Central memory CD4-positive, alpha-beta T cell (primary cell): ENCODE measurements at places on chromosomes 13 and 19.

- DNase-seq: no peak
Observed at GRCh38 chr19:17137417-17137816, 61.8 kb downstream of the MYO9B start.

DNA sequence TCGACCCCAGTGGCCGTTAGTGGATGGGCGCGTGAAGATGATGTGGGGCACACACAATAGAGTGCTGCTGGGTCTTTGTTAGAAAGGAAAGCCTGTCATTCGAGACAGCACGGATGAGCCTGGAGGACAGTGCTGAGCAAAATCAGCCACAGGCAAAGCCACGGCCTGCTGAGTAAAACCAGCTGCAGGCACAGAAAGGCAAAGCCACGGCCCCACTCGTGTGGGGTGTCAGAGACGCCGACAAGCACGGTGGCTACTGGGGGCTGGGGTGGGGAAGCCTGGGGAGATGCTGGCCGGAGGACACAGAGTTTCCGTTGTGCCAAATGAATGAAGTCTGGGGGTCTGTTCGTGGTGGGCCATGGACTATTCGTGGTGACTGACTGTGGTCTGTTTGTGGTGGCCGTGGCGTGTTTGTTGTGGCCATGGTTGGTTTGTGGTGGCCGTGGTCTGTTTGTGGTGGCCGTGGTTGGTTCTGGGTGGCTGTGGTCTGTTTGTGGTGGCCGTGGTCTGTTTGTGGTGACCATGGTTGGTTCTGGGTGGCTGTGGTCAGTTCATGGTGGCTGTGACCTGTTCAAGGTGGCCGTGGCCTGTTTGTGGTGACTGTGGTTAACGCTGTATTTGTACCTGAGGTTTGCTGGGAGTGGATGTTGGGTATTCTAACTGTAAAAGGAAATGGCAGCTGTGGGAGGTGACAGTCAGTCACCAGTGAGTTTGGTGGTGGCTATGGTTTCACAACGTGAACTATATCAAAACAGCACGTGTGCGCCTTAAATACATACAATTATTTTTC, 36.3 kb downstream of the MCF2L start:
- DNase-seq: peak; percentile 13

DNA sequence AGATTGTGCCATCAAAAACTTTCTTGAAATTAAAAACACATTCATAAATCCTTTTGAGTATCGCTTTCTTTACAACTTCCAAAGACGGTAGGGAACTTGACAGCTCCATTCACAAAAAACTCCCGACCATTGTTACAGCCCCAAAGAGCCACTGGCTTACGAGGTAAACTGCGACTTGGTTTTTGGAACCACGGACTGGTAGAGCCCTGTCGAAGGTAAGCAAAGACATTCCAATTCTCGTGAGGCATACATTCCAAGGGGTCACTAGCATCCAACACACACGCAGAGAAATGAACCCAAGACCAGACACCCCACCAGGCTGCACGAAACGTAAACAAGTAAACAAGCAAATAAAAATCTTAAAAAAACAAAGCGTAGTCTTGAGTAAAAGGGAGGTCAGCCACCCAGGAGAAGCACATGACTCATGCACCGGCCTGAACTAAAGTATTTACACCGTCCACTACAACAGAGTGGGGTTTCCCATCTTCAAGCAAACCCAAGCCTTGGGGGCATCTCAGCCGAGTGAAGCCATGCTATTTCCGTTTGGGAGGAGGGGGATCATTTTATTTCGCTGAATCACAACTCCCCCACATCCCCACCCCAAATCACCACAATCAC, 1.4 kb downstream of the BRD4 start:
- DNase-seq: no peak

- no peak for DNase-seq
Observed at GRCh38 chr19:50764409-50764808, 5.9 kb upstream of the GPR32 start.

DNA sequence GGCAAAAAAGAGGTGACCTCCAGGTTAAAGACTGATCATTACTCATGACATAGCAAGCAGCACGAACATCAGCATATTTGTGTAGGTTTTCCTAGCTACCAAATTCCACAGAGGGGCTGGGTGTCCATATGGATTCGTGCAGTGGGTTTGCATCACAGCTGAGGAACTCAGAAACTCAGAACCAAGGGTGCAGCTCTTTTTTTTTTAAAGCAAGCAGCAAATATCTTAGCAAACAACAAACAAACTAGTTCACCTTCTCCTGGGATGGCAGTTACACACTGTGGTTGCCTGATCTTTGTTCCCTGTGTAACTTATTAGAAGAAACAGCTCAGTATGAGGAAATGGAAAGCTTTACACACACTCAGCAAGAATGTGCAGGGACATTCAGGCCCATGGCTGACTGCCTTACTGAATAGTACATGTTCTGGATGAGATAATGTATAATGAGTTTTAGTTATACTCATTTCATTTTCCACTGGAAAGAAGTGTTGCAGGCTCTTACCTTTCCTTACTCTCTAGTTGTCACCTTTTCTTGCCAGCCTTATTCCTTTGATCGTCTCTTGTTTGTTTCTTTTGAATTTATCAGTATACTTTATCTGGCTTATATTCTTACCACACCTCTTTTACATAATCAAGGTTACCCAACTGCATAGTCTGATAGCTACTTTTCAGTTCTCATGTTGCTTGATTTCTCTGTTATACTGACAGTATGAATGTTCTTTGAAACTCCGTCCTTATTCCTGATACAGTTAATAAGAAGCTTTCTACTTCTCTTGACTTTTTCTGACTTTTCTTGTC, 4.3 kb downstream of the NDFIP2 start:
- DNase-seq: no peak

- DNase-seq: no peak
Observed at GRCh38 chr19:795073-795611, 2.1 kb upstream of the PTBP1 start.
